ENCODE measurements at places on chromosomes 4 and X.
A peak's percentile ranks its signal among the peaks of the same experiment; 100 is the strongest.

DNA sequence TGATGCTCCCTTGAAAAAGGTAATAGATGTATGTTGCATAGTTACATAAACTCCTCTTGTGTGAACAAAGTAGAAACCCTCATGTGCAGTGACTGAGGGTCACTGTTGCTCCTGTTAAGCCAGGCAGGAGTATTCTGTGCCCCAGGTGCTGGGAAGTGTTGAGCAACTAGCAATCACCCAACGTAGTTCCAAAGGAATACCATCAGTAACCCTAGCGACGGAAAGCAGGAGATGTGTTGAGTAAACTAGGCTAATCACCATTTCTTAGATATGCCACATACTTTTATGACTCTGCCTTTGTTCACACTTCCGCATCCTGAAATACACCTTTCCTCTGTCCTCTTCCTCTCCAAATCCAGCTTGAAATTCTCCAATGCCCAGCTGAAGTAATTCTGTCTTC lies 50.9 kb upstream of the TAB3 start:
- DNase-seq = no peak

DNA sequence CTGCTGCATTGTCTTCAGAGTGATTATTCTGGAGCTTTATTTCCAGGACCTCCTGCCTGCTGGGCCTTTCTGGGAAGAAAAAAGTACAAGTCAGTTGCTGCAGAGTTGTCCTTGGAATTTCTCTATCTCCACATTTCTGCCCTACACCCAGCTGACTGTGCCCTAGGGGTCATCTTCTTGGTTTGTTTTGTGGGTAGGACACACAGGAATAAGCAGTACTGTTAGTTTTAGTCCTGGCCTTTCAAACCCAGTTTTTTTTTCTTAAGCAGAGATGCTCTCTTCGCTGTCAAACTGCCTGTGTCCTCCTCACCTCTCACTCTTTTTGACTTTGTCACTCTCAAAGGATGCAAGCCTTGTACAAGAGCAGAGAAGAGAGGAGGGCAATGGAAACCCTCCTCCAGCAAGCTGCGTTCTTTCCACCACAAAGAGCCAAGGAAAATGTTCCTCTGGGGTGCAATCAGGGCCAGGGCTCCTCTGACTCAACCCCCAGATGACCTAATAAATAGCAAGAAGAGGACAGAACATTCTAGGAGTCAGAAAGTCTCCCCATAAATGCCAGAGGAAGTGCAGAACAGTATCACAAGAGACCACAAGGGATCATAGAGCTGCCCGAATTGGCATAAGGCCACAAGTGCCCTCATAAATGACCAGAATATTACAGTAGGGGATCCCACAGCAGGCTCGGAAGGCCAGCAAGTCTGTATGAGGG lies 186.2 kb downstream of the RCHY1 start:
- no peak for DNase-seq

GRCh38 chr4:40808926-40809457 lies 59.2 kb downstream of the NSUN7 start:
- no peak for DNase-seq

GRCh38 chr4:89839558-89839957 lies 2.6 kb upstream of the SNCA start:
- DNase-seq = no peak

GRCh38 chr4:104330125-104330905 lies 164.4 kb downstream of the CXXC4 start:
- no peak for DNase-seq

DNA sequence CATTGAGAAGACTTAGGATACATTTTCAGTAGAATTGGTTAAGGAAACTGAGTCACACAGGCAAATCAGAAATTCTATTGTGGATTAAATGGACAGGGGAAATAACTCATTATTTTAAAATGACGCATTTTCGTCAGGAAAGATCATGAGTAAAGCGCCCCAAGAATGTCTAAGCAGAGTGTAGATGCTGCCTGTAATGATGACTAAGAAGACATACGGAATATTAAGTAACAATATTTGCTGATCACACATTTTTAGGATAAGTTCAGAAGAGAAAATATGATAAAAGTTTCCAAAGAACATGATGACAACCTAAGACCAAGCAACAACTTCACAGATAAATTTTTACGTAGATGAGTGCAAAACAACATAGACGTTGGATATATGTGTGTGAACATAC lies 596.3 kb upstream of the TENM3 start:
- DNase-seq = peak; percentile 46

- peak; percentile 9 for DNase-seq
These were observed 59.3 kb downstream of the NLGN4X start for GRCh38 chrX:6169407-6169806.

GRCh38 chr4:120842031-120842430 lies 80.5 kb downstream of the PRDM5 start:
- peak; percentile 69 for DNase-seq

DNA sequence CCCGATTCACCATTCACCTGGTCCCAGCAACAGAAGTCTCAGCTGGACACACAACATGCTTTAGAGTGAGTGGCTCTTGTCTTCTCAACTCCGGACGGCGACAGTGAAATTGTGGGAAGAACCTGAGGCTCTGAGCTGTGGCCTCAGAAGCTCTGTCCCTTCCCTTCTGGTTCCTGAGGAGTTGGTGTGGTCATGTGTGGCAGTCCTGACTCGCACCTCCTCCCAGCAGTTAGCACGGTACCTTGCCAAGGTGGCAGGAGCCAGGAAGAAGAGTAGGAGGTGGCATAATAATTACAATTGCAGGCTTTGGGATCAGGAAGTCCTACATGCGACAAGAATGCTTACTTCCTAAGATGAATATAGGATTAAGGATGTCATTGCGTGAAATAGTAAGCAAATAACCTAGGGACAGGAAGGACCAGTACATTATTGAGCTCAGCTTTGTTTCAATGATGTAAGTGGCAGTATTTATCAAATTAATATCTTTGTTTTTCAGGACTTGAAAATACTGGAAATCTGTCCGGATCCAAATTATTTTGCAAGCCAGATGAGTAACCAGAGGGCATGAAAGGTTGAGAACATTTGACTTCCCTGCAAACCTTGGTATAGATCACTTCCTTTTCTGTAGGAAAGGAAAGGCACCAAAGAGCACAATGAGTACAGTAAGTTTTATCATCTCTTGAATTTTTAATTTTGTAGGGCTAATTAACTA lies 21.1 kb downstream of the RNF4 start:
- DNase-seq = no peak

DNA sequence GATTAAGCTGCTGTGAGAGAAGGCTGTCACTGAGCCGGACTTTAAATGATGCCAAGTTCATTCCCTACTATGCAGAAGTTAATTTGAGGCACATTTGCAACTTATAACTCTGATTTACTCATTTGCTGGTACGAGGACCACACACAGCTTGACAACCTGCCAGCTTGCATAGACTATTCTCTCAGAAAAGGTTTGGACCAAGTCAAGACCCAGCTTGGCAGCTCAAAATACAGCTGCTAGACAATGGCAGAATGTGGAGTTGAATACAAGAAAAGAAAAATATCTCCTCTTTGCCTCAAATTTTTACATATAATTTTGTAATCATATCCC lies 338.9 kb downstream of the DHX15 start:
- DNase-seq = no peak

DNA sequence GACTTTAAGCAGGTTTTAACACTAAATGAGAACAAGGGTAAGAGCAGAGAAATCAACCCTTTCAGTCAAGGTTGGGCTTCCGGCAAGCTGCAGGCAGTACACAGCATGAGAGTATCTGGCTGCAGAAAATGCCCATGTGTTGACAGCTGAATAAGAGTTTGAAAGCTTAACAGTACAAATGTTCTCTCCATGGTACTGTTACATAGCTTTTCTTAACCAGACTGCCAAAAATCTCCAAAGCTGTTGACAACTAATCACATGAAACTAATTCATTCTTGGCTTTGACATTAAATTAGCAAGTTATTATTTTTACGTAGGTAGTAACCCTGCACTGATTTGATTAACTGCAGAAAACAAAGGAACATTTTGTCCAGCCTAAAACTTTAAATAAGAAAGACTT lies 153.5 kb downstream of the SLC10A7 start:
- no peak for DNase-seq

DNA sequence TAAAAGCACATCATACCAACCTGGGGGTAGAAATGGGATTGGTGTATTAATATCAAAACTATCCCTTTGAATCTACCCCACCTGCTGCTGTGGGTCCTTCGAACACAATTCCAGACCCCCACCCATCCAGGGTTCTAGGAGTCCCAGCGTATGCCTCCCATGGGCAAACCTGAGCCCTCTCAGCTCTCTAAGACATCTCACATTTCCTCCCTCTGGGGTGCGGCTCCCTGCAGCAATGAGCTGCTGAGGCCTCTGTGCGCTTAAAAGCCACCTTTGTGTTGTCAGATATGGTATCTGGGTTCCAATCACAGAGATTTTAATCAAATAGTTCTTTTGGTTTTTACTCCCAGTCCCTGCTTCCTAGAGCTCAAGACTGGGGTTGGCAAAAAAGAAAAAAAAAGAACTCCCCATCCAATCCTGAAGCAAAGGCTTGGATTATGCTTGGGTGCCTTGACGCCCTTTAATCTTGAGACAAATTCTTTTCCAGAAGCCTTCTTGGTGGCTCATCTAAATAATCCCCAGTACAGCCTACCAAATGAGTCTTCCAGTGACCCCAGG lies 37.5 kb upstream of the NOCT start:
- DNase-seq = no peak

GRCh38 chrX:3166670-3167455 lies 125.6 kb downstream of the ARSF start:
- DNase-seq = peak; percentile 55

GRCh38 chr4:74531963-74532794 lies 87.2 kb downstream of the AREG start:
- peak; percentile 90 for DNase-seq

DNA sequence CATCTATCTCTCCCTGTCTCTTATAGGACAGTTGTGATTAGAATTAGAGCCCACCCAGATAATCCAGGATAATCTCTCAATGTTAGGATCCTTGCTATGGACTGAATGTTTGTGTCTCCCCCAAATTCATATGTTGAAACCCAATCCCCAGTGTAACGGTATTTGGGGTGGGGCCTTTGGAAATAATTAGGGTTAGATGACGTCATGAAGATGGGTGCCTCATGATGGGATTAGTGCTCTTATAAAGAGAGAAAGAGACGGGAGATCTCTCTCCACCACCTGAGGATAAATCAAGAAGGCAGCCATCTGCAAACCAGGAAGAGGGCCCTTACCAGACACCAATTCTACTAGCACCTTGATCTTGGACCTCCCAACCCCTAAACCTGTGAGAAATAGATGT lies 33.7 kb upstream of the SHISA3 start:
- no peak for DNase-seq

DNA sequence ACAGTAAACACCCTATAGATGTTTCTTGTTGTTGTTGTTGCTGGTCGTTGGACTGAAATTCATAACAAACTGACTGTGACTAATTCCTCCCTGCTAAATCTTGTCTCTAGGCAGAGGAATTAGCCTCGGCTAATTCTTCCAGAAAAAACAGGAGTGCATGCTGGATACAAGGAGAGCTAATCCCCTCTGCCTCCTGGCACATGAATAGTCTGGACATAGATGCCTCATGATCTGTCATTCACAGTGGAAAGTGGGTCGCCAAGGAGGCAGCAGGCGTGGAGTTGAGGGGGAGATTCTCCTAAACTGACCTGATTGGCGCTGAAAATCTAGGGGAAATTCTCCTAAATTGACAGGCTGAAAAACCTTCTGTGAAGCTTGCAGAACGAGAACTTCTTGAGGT lies 220.1 kb downstream of the DCTD start:
- DNase-seq = no peak

GRCh38 chr4:101074326-101074725 lies 273.0 kb downstream of the PPP3CA start:
- no peak for DNase-seq

DNA sequence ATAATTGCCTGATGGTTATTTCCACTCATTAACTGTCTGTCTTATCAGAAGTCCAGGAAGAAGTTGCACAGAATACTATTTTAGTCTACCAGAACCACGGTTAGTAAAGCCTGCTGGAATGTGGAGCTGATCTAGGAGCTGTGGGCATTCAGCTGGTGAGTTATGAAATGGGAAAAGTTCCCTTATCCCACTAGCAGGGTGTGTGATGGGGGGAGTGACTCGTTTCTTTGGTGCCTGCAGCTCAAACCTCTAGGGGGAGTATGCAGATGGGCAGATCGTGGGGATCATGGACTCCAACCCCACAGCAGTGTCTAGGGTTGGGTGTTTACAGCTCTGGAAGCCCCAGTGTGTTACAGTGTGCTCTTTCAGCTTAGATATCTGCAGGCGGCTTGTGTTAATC lies 305.7 kb upstream of the BOD1L1 start:
- DNase-seq = peak; percentile 16

DNA sequence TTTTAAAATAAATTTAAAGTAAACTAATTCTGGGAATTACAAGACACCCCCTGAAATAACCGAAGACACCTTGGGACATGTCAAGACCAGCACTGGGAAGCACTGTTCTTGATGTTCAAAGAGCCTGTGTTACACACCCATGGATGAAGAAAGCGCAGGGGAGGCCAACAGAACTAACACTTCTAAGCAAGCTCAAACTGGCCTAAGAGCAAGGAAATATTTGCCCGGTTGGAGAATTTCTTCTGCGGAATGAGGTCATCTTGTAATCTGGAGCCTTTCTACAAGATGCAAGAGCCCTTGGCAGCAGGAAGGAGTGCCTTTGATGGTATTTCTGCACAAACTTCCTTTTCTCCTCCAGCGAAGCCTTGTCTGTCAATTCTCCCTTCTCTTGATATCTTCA lies 9.3 kb upstream of the EFHC2 start:
- no peak for DNase-seq

- peak; percentile 24 for DNase-seq
These were observed 42.9 kb downstream of the FRAS1 start for GRCh38 chr4:78100060-78100459.
